Astrocyte of the cerebellum (primary cell): ENCODE measurements at places on chromosomes 7 and 10.
A peak's percentile ranks its signal among the peaks of the same experiment; 100 is the strongest.

DNA sequence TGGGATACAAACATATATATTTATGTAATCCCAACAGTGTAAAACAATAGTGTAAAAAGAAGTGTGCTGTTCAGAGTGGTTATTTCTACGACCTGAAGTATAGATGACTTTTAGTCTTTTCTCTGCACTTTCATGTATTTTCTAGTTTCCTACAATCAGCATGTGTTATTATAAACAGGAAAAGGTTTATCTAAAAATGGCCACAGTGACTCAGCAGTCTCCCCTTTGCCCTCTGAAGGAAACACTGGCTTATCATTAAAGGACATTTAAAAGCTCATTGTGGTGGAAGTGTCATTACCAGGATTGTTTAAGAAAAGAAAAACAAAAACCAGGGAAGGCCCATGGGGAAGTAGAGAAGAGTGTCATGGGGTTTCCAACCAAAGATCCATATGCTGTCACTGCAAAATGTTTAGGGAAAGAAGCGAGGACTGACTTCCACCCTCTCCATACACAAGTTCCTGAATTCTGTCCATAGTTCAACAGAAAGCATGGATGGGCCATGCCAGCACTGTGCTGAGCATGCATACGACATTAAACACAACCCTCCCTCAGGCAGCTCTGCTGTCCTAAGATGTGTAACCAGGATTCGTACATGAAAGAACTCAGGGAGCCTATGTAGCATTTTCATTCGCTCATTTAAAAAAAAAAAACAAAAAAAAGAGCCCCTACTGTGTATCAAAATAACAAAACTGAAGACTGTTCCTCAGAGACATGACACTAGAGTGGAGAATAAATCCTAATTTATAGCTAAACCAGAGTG lies 10.2 kb downstream of the CYREN start:
- DNase-seq, result no peak

GRCh38 chr10:44927352-44927751 lies 16.2 kb downstream of the TMEM72 start:
- no peak for DNase-seq

DNA sequence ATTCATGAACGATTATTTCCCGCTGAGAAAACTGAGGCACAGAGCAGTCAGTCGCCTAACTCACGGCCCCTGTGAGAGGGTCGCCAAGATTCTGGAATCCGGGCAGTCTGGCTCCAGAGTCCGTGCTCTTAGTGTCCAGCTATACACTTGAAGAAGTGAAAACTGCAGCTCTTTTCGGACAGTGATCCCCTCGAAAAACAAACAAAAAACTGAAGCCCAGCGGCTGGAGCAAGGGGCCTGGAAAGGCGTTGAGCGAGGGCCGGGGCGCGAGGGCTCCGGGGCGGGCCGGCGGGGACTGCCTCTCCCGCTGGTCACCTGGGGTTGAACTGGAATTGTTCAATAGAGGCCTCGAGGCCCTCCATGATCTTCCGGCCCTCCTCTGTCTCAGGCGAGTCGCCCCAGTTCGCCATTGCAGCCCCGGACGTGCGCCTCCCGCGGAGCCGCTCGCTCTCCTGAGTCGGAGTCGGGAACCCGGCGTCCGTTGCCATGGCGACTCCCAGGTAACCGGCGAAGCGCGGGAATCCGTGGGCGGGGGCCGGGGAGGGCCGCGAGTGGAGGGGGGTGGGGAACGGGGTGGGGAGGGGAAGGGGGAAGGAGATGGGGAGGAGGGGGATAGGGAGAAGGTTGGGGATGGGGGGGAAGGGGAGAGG lies 881 bp downstream of the C10orf67 start:
- no peak for DNase-seq

DNA sequence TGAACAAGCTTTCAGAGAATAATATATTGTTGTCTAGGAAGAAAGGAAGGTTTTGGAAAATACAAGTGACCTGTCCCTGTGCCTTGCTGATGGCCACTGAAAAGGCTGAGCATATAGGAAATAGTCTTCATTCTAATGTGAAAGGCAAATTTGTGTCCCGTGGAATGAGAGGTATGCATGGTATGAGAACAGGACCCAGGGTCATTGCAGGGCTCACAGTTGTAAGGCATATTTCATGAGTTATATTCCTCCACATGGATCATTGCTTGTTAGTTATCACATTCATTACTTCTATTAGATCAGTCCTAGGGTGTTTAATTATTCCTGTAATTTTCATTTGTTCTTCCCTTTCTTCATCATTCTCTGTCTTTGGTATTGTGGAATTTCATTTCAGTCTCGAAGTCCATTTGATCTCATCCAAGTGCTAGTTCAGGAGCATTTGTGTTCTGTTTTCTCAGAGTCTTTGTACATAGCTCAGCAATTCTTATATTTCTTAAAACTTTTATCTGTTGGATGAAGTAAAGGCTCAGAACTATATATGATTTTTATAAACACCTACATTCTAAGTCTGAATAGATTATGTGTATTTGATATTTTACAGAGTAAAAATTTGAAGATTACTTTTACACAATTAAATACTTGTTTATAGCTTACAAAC lies 39.4 kb upstream of the ARHGAP21 start:
- peak; percentile 16 for DNase-seq
